ENCODE measurements at places on chromosomes 4 and X. TPM values are rescaled to one million over a fixed set of nuclear protein-coding genes. Genes with fewer than 3 reads are reported as not detected.

CXorf49 gene
- total RNA-seq = 0.24 TPM

PRR32 gene
- not detected for total RNA-seq

VCX3A gene
- not detected for total RNA-seq

AREG gene
- total RNA-seq = 225 TPM

TRIM60 gene
- total RNA-seq = not detected

DIPK2B gene
- total RNA-seq = under 0.01 TPM
